ENCODE measurements at places on chromosomes 5 and 9.

- no peak for DNase-seq
Observed at GRCh38 chr5:137015540-137016116, 483.5 kb downstream of the SPOCK1 start.

- DNase-seq, result no peak
Observed at GRCh38 chr9:136570916-136571315, 25.1 kb upstream of the NOTCH1 start.

DNA sequence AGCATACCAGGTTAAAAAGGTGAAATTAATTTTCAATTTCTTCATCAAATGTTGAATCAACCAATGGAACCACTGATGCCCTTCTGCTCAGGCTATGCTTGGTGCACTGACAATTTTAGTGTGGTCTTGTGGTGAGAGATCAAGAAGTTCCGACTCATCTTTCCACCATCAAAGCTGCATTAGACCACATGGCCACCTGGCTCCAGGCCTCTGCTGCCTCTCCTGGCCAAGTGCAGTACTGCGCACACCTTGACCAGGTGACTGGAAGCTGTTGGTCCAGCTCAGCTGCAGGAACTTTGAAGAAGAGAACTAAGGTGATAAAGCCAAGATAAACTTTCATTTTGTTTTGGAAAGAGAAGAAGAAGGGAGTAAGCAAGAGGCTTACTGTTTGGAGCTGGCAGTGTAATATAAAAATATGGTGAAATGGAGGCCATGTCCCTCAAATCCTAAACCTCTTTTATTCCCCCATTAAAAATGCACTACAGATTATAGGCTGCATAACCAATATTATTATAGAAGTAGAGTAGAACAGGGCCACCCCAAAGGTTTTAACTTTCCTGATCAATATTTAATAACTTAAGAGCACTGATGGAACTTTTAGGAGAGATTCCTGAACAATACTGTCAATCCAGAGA is 315.5 kb upstream of the C9orf72 start:
- DNase-seq, result no peak

DNA sequence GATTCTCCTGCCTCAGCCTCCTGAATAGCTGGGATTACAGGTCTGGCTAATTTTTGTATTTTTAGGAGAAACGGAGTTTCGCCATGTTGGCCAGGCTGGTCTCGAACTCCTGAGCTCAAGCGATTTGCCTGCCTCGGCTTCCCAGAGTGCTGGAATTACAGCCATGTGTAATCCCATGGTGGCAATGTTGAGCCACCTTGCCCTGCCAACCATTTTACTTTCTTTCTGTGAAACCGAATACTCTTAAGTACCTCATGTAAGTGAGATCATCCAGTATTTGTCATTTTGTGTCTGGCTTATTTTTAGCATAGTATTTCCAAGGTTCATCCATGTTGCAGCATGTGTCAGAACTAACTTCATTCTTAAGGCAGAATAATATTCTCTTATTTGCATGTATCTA is 8.2 kb downstream of the PRRC2B start:
- no peak for DNase-seq

GRCh38 chr5:72451741-72452505 is 55.3 kb downstream of the ZNF366 start:
- DNase-seq, result no peak

GRCh38 chr5:158538506-158539074 is 561.1 kb downstream of the EBF1 start:
- no peak for DNase-seq

GRCh38 chr5:73954381-73954780 is 328.4 kb downstream of the ARHGEF28 start:
- DNase-seq, result no peak

GRCh38 chr9:97975376-97975775 is 7.8 kb upstream of the ANP32B start:
- DNase-seq, result no peak

- DNase-seq, result no peak
Observed at GRCh38 chr5:69043655-69043996, 50.2 kb upstream of the SLC30A5 start.

- DNase-seq, result no peak
Observed at GRCh38 chr9:89606624-89607311, 2.0 kb downstream of the GADD45G start.

DNA sequence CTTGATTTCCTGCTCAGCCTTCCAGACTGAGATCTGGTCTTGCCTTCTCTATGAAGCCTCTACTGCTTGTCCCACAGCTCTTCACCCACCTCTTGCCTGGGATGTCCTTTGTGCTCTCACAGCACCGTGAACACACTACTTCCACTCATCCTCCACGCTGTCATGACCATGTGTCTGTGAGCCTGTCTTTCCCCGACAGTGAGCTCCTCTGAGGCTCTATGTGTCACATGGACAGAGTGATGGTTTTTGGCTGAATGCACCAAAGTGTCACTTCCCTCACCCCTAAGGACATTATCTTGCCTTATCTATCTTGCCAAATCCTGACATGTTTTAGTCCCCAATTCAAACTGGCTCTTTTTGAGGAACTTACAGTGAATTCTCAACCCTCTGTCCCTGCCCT is 11.3 kb downstream of the PHYKPL start:
- DNase-seq, result no peak

GRCh38 chr5:75614176-75614575 is 2.9 kb downstream of the ANKDD1B start:
- no peak for DNase-seq

GRCh38 chr9:121340676-121341392 is 29.2 kb downstream of the STOM start:
- no peak for DNase-seq

DNA sequence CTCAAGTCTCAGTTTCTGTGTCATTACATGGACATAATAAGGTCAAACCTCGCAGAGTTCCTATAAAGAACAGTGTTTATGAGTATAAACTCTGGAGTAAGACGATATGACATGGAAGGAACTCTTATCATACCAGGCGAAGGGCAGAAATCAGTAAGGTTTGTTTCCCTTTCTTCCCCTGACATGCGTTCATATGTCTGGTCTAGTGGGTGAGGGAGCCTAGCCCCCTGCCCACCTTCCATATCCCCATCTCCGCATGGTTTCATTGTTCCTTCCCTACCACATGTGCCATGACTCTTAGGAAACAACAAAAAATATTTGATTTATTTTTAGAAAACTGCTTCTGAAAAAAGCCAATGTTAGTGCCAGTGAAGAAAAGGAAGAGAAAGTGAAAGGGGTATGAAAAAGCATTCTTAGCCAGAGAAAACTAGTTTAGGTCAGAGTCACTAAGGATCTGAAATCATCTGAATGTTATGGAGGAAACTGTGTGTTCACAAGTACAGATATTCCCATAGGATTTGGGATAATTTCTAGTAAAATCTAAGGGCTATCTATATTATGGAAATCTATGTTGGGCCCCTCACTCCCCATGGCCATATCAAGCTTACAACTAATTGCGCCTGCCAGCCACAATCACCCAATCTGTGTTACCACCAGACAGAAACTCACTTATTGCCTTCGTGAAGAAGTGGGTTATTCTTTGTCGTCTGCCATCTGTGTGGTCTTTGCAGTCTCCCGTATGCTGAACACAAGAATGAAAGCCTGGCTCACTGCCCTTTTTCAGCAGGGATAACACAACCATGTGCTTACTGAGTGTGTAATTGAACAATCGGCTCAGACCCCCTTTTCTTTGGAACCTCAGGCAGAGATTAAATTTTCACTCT is 19.9 kb upstream of the HMHB1 start:
- no peak for DNase-seq

DNA sequence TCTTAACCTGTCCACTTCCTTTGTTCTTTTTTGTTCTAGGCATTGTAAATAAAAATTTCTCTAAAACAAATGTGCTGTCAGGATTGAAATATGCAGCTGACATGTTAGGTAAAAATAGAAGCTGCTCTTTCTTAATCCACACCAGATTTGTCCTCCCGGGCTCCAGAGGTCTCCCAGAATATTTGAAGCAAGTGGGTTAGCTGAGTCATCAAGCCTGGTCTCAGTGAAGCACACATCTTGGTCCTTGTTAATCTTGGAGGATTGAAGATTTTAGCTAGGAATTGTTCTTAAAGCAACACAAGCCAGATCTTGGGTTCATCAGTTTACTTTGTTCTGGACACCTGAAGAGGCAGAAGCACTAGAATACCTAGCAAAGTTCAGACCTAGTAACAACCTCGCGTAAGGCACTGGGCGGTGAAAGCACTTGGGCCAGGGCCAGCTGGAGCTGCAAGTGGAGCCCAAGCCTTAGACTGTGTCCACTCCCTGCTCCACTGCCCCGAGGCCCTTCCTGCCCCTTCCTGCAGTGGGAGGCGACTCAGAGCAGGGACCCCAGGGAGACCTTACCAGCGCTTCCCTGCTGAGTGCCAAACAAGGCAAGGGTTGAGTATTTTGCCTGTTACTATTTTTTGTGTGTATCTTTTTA is 36.5 kb downstream of the HABP4 start:
- no peak for DNase-seq

- peak; percentile 5 for DNase-seq
Observed at GRCh38 chr5:13027874-13028273, 916.6 kb downstream of the DNAH5 start.

- DNase-seq, result no peak
Observed at GRCh38 chr5:156621719-156622118, 228.4 kb upstream of the PPP1R2B start.

DNA sequence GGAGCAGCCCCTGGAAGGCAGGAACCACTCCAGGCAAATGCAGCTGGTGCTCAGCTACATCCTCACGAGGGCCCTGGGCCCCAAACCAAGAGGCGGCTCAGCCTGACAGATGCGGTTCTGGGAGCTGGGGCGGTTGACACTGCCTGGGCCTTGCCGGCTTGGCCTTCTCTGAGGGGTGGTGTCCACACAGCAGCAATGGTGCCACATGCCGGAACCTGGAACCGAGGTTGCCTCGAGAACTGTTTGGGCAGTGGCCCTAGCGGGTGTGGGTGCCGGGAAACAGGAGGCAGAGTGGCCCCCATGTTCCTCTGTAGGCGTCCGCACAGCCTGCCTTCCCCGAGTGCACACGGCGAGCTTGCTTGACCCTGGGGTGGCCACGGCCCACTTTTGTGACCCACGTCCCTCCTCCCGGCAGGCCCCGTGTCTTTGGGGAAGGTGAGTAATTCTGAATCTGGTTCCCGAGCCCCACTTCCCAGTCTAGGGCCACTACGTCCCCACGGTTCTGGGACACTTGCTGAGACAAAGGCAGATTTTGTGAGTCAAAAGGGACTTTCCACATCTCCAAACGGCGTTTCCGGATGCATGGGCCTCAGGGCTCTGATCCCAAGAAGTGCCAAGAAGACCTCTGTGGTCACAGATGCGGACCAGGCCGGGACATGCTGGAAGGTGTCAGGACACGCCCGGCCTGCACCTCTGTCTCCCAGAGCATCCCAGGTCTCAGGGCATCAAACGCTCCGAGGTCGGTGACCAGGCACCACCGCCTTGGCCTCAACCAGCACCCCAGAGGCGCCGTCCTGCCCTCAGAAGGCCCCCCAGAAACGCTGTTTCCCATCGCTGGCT is 27.7 kb upstream of the SLC12A7 start:
- DNase-seq, result no peak

GRCh38 chr5:77379558-77380061 is 112.5 kb downstream of the WDR41 start:
- no peak for DNase-seq

DNA sequence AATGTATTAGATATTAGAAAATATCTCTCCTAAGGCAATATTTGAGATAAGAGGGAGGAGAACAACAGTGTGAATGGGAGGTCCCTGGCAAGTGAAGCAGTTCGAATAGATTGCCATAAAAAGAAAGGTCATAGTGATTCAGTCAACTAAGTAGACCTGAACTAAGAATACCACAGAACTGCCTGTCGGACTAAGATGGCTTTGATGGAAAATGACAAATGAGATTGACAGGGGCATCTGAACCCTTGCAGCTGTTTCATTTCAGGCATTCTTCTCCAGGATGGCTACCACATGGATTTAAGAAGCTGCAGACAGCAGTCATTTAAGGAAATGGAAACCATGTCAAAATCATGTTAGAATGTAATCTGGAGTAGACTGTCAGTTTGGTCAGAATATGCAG is 308.4 kb upstream of the MEF2C start:
- DNase-seq, result no peak

- no peak for DNase-seq
Observed at GRCh38 chr9:34333836-34334235, 4.5 kb downstream of the NUDT2 start.

DNA sequence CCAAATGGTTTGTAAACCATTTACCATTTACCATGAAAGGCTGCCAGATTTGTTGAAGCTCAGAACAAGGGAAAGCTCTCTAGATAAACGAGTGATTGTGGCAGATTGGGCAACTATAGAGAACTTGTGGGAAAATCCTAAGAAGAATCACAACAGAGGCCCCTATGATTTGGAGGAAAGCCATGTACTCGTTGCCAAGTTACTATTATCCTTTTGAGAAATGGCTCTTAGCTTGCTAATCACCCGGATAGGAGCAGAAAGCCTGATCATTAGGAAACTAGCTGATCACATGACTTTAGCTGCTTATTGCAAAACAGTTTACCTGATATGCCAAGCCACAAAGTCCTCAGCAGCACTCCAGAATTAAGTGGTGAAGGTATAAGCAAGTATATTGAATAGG is 23.5 kb upstream of the ATG10 start:
- DNase-seq, result no peak

GRCh38 chr9:90640361-90640760 is 2.3 kb downstream of the DIRAS2 start:
- no peak for DNase-seq

- no peak for DNase-seq
Observed at GRCh38 chr5:5794118-5794560, 371.7 kb downstream of the ICE1 start.

DNA sequence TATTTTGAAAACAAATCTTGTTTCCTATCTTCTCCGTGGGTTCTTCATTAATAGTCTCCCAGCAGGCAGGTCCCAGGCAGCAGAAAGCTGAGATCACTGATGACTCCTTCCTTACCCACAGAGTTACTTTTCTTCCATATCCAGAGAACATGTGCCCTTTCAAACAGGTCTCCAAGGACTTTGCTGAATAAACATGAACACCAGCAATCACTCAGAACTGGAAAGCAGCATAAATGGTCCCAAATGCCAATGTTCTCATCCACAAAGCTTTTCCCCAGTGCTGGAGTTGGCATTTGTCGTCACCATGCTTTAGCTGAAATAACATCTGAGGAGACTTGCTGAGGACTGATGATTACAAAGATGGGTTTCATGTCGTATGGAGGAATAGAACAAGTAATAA is 134.0 kb downstream of the YIPF5 start:
- DNase-seq, result no peak

DNA sequence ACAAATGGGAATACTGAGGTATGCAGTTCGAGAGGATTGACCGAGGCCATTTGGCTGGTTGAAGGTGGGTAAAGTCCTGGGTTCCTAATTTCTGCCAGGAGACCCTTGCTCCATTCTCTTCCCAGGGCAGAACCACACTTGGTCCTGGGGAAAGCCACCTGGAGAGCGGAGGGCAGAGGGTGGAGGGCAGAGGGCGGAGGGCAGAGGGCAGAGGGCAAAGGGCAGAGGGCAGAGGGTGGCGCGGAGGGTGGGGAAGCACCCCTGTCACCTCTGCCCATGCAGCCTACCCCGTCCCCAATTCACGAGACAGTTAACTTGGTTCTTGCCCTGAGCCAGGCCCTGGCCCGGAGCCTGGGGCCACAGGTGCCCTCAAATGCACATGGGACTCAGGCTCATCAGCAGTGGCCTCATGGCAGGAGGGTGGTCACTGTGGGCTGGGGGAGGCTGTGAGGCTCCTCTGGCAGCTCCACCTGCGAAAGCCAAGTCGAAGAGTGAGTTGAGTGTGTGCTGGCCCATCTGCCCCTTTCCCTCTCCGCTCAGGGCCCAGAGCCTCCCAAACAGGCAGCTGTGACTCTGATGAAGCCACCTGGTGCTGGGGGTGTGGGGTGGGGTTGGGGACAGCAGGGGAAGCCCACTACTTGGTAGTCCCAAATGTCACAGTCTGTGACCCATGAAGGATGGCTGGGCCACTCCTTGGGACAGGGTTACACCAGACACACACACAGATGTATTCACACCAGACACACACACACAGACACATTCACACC is 28.0 kb upstream of the FCN1 start:
- no peak for DNase-seq

All from NCI-H2227 treated with DMSO at 0.1 percent for 48 hours (cell line).